Eye (tissue), 1 donor: ENCODE measurements at places on chromosomes 1 and 21.

DNA sequence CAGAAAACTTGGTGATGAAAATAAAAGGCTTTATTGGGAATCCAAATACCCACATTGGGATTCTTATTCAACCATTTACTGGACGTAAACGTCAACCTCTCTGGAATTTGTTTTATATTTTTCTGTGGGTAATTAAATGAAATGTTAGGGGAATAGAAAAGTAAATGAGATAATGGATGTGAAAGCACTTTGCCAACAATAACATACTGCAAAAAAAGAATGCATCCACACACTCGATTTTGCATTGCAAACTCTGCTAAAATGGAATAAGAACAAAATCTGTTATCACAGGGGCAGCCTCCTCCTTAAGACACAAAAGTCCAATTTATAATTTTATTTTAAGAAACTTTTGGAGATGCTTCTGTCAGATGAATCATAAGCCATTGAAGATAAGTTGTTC is 88.4 kb downstream of the ERG start:
- DNase-seq = no peak

- DNase-seq = no peak
Measured at GRCh38 chr21:35812679-35813078, 247.6 kb downstream of the SETD4 start.

DNA sequence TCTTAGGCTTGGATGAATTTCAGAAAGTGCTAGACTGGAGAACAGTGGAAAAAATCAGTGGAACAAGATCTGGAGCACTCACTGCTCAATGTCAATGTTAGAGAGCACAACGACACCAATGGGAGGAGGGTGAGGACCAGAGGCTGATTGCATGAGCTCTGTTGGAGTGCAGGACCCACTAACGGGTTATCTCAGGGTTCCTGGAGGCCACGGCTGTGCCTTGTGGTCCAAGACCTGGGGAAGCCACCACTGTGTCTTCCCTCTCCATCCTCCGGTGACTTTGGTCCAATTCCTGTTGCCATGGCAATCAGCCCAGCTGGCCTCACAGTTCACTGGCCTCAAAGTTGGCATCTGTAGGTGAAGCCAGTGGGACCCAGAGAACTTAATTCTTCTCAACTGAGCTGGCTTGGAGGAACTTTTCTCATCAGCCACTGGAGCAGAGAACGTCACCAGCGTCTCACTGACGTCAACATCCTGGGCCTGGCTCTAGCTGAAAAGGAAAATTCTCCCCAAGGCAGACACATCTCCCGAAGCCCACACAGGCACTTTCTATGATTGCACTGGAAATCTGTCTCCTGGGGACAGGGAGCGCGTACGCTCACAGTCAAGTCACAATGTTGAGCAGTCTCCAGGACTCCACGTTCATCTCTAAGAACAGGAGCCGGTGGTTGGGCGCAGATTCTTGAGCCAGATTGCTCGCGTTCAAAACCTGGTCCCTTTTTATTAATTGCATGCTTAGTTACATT is 21.9 kb upstream of the GPR157 start:
- DNase-seq = peak; percentile 28

GRCh38 chr1:170471398-170472053 is 60.4 kb upstream of the GORAB start:
- peak; percentile 10 for DNase-seq

- no peak for DNase-seq
Measured at GRCh38 chr1:228272831-228273571, 65.2 kb downstream of the OBSCN start.

GRCh38 chr1:186442651-186443375 is 18.1 kb downstream of the PDC start:
- DNase-seq = no peak

GRCh38 chr21:28235169-28235895 is 757.3 kb downstream of the LTN1 start:
- peak; percentile 10 for DNase-seq

- no peak for DNase-seq
Measured at GRCh38 chr1:52153898-52154297, 12.0 kb downstream of the ZFYVE9 start.

GRCh38 chr1:182383934-182384333 is 7.7 kb downstream of the GLUL start:
- no peak for DNase-seq

DNA sequence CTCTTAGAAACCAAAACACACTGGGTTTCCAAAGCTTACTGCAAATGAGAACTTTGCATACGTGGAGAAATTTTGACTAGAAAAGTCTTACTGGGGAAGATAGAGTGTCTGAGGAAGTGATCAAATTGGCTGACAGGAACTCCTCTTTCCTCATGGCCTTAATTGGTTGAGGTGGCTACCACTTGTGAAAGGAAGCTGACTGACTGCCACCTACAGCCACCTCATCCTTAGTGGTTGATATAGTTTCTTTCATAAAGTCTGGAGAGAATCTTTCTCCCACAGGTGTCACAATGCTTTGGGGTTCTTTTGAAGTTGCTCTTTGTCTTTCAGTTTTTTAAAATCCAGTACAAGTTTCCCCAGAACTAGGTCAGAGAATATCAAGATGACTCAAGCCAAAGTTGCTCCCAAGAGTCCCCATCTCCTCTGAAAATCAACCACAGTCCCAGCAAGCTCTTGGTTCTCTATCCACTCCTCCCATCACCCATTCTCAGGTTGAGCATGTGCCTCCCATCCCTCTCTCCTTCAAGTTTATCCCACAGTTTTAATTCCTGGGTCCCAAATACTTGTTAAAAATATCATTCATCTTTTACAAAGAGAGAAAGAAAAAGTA is 43.3 kb downstream of the GPR88 start:
- DNase-seq = no peak

DNA sequence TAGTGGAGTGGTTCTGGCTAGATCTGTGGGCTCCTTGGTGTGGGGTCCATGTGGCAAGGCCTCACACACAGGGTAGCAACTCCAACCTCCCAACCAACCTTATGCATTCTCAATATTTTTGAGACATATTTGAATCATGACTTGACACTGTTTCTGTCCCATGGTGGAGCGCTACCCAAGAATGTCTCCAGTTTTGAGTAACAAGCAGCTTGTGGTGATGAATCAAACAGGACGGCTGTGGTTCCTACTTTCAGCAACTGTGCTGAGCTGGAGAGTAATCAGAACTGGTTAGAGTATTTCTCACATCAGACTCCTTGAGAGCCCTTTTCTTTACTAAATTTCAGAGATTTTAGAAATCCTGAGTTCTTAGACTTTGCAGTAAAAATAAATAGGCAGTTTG is 3.1 kb downstream of the LCE3D start:
- DNase-seq = no peak

GRCh38 chr1:174169342-174169741 is 10.0 kb downstream of the RABGAP1L start:
- no peak for DNase-seq

- DNase-seq = no peak
Measured at GRCh38 chr1:167404161-167404888, 114.0 kb downstream of the CD247 start.

- no peak for DNase-seq
Measured at GRCh38 chr1:198649968-198650338, 11.1 kb downstream of the PTPRC start.

GRCh38 chr1:41442697-41443251 is 41.7 kb downstream of the EDN2 start:
- no peak for DNase-seq

GRCh38 chr1:114318961-114319360 is 165.3 kb upstream of the SYT6 start:
- no peak for DNase-seq

GRCh38 chr1:245690156-245690690 is 535.4 kb downstream of the KIF26B start:
- no peak for DNase-seq

- DNase-seq = no peak
Measured at GRCh38 chr1:208265525-208265924, 21.3 kb upstream of the PLXNA2 start.

DNA sequence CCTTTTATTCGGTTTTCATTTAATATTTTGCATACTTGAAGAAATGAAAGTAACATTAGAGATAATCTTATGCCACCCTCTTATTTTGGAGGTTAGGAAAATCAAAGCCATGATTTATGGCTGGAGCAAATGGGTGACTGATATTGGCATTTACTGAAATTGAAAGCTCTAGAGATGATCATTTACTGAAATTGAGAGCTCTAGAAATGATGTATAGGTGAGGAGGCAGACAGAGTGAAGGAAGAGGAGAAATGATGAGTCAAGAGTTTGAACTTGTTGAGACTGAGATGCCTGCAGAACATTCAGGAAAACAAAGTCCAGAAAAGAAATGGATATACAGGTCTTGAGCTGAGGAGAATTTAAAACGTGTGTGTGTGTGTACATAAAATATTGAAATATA is 217.6 kb downstream of the LTN1 start:
- no peak for DNase-seq

DNA sequence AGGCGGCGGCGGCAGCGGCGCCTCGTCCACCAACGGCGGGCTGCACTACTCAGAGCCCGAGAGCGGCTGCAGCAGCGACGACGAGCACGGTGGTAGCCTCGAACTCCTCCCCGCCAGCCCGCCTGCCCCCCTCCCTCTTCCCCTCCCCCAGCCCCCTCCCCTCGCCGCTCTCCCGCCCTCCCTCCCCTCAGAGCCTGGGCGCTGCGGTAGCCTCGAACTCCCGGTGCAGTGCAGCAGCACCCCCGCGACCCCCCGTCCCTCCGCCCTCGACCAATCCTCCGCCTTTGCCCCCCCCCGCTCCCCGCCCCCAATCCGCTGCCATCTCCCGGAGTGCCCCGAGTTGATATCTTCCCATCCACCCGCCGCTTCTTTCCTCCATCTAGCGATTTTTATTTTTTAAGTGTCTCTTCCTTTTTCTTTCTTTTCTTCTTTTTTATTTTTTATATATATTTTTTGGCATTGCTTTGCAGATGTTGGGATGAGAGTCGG is 516 bp downstream of the RCOR3 start:
- DNase-seq = no peak

GRCh38 chr1:64864018-64864940 is 102.1 kb downstream of the JAK1 start:
- no peak for DNase-seq

DNA sequence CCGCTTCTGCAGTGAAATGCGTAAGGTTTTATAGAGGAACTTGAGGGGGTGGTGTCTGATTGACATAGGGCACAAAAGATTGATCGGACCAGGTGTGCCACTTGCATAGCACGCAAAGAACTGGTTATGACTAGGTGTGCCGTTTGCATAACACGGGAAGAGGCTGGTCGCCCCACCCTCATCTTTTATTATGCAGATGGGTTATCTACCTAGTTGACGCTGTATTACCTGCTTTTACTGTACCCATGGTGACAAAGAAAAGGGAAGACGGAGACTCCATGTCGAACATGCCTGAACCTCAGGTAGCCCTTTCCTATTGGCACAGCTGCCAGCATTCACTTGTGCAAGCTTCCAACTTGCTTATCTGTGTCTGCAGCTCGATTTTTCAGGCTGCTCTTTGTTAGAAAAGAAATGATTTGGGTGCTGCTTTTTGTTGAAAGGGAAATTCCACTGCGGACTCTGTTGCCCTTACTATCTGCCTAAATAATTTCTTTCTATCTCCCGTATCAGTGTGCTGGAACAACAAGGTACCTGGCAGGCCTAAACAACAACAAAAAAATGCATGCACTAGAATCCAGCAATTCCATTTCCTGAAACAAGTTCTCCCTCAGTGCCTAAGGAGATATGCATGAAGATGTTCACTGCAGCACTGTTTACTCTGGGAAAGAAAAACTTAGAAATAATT is 194.4 kb upstream of the KAZN start:
- DNase-seq = no peak
